Left renal pelvis (tissue), 4 donors: ENCODE measurements at places on chromosomes 3 and 15.

GRCh38 chr15:85314633-85315032 is 65.8 kb upstream of the AKAP13 start:
- no peak for DNase-seq

GRCh38 chr3:9110316-9110715 is 139.1 kb downstream of the SRGAP3 start:
- no peak for DNase-seq

GRCh38 chr3:8836096-8836495 is 66.7 kb upstream of the OXTR start:
- DNase-seq: no peak

DNA sequence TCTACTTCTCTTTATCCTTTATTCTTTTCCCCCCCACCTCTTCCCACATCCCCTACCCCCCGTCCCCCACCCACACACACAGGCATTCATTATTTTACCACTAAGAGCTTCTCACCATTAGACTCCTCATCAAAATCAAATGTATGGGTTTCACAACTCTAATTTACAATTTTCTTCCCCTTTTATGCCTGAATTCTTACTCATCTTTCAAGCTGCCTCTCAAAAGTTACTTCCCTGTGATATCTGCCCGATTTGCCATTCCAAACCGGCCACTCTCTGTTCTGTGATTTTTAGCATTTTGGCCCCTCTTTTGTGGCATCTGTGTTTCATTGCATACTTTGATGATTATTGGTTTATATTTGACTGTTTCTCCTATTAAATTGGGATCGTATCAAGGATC is 42.2 kb downstream of the SLC9A9 start:
- DNase-seq: no peak

DNA sequence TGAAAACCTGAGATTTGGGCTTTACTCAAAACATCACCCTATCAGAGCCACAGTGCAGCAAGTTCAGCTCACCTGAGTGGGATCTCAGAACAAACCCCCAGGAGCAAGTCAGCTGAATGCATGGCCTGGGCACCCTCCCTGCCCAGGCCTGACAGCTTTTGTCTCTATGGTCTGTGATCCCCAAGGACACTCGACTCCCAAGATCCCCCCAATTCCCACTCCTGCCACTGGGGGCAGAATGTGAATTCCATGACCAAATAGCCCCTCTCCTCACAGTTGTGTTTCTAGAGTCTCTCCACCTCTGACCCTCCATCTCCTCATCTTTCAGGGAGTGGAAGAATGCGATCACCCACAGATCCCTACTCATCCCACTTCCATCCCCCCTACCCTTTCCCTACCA is 58.9 kb downstream of the ZNF445 start:
- no peak for DNase-seq

DNA sequence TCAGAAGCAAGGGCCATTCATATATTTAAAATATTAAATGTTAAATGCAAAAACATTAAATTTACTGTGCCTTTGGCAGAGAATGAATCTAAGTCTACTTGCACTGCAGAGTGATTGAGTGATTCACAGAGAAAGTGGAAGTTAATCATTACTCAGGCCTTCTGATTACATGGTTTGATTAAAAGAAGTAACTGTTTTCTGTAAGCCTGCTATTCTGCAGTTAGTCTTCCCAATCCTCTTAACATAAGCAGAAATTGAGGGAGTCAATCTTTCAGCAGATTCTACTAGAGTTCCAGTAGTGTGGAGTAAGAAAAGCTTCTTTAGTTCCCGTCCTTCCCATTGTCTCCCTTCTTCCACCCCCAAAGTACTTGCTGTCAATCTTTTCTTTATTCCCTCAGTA is 1.5 kb downstream of the NLGN1 start:
- no peak for DNase-seq

- no peak for DNase-seq
Observed at GRCh38 chr3:188348435-188349244, 194.7 kb downstream of the LPP start.

- DNase-seq: no peak
Observed at GRCh38 chr3:111695636-111696117, 100.5 kb upstream of the ZBED2 start.

DNA sequence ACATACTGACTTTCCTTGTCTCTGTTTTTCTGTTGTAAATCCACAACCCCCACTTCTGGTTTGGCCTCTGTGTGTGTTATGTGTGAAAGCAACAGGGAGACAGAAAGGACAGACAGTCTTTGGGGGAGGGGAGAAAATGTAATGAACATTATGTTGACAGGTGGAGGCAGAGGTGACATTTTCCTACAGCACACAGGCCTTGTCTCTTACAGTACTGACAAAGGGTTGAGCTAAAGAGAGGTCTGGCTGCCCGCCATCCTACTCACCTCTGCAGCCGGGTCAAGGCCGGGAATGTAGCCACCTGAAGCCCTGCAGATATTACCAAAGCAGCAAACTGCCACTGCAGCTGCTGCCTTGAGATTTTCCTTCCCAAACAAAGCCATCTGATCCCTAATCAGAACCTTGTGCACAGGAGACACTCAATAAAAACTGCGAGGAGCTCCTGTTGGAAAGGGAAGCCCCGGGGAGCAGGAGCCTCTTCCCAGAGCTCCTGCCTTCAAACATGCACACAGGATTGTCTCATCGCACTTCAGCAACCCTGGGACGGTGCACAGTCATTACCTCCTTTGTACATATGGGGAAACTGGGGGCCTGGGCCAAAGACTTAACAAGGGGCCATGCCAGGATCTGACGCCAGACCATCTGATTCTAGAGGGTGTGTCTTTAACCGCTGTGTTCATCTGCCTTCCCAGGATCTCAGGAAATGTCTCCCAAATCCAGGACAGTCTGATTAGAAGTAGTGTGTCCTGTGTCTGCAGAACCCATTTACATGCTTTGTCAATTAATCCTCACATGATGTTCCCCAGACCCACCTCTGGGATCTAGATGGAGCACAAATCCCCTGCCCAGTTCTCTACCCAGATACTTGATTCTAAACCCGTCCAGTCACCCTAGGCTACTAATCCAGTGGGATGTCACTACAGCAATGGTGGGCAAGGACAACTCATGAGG is 14.2 kb downstream of the MYO5C start:
- no peak for DNase-seq

- DNase-seq: no peak
Observed at GRCh38 chr3:52793702-52794611, 639 bp upstream of the ITIH3 start.

DNA sequence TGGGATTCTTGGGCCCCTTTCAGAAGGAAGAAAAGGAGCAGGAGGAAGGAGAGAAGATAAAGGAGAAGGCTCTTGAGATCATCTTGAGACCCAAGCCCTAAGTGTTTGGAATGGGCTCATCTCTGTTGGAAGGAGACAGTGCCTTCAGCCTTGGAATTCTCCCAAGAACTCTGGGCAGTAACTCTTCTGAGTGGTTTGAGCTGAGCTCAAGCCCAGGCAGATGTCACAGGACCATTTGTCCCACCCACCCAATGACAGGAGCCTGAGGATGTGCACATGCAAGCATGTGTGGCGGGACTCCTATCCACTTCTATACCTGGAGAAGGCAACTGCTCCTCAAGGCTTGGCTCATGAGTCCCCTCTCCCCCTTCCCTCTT is 14.6 kb upstream of the TMEM40 start:
- DNase-seq: no peak

- DNase-seq: no peak
Observed at GRCh38 chr3:179972881-179973423, 63.8 kb downstream of the PEX5L start.

GRCh38 chr3:139427283-139428060 is 38.0 kb upstream of the COPB2 start:
- peak; percentile 68 for DNase-seq

DNA sequence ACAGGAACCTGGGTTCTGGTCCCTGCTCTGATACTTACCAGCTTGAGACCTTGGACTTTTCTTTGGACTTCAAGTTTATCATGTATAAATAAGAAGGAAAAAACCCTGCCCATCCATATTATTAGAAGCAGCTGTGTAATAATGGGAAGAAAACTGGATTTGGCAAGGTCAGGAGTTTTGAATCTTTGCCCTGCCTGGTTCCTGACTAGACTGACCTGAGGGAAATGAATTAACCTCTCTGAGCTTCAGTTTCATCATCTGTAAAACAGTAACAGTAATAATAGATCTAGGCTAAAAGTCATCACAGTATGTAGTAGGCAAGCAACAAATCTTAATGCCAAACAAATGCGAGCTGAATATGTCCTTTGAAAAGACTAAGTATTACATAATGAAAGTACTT is 68.8 kb downstream of the FSIP1 start:
- no peak for DNase-seq

- DNase-seq: no peak
Observed at GRCh38 chr3:56131974-56132590, 336.2 kb downstream of the ERC2 start.

DNA sequence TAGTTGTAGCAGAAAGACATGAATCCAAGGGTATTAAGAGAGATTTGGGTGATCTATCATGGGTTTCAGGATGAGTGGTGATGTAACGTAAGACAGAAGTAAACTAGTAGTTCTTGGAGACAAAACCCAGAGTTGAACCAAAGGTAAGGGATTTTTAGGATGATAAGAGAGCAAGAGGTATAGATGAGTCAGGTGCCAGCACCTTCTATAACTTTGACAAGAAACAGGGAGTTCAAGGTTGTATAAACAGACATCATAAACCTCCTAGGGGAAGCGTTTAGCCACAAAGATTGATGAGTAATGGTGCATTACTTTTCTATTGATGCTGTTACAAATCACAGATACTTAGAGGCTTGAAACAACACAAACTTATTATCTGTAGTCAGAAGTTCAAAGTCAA is 447.3 kb upstream of the ARHGEF26 start:
- DNase-seq: no peak

DNA sequence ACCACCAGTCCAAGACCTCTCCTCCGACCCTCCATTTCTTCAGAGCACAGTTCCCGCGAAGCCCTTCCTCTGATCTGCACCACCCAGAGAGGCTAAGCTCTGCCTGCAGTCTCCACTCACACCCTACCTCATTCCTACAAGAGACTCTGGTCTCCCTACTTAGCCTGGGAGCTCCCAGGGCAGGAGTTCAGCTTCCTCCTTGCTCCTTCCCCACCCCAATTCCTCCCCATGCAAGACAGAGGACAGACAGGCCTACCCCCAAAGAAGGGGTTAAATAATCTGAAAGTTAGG is 12.6 kb upstream of the VIPR1 start:
- DNase-seq: no peak

- no peak for DNase-seq
Observed at GRCh38 chr15:61794881-61795280, 265.4 kb downstream of the VPS13C start.

GRCh38 chr3:160980740-160981139 is 124.4 kb downstream of the B3GALNT1 start:
- no peak for DNase-seq

DNA sequence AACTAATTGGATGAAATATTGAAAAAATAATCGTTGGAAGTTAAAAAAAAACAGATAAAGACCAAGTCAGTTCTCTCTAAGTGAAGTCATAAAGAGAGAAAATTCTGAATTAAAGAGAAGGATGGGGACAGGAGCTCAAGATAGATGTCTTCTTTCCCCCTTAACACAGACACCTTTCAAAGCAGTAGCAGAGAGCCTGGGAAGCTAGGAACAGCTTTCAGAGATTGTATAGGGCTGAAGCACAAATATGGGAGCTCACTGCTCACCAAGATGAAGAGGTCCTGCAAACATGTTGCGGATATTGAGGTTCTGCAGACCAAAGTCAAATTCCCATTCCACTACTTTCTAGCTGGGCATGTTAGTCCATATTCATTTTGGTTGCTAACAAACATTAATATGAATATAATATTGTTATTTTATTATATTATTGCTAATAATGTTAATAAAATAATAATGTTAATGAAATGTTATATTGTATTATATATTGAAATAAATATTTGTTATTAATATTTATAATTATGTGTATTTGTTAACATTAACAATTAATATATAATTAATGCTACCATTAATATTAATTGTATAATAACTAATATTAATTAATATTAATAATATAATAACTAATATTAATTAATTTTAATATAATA is 319.1 kb downstream of the OXSM start:
- DNase-seq: no peak

GRCh38 chr15:91491101-91491950 is 362.2 kb upstream of the SLCO3A1 start:
- no peak for DNase-seq

- DNase-seq: no peak
Observed at GRCh38 chr3:171122861-171123260, 96.3 kb upstream of the SLC2A2 start.

GRCh38 chr3:110414855-110415254 is 656.8 kb upstream of the NECTIN3 start:
- no peak for DNase-seq

- no peak for DNase-seq
Observed at GRCh38 chr15:66169023-66169422, 84.5 kb downstream of the MEGF11 start.

- no peak for DNase-seq
Observed at GRCh38 chr3:194970066-194970465, 284.4 kb downstream of the FAM43A start.

GRCh38 chr3:102619361-102619760 is 184.5 kb downstream of the ZPLD1 start:
- no peak for DNase-seq

DNA sequence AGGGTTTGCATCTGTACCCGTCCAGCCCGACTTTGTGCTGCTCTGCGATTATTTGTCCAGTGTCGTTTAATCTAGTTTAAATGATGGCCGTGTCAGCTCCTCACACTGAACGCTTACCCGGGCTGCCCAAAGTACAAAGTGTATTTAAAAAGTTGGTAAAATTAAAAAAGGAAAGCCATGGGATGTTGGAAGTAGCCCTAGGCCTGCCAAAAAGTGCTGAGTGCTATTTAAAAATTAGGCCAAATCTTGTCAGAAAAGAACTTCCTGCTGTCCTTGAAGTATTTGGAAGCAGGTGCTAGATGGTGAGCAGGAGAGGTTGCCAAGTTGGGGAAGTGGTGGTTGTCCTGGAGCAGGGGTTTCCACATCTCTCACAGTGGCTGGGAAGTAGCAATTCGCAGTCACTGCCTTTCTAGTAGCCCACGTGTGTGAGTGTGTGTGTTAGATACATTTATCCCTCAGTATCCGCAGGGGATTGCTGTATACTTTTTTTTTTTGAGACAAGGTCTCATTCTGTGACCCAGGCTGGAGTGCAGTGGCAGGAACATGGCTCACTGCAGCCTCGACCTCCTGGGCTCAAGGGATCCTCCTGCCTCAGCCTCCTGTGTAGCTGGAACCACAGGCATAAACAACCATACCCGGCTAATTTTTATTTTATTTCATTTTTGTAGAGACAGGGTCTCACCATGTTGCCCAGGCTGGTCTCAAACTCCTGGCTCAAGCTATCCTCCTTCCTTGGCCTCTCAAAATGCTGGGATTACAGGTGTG is 664 bp downstream of the PPCDC start:
- no peak for DNase-seq

GRCh38 chr15:41881086-41881485 is 12.8 kb downstream of the SPTBN5 start:
- DNase-seq: no peak

DNA sequence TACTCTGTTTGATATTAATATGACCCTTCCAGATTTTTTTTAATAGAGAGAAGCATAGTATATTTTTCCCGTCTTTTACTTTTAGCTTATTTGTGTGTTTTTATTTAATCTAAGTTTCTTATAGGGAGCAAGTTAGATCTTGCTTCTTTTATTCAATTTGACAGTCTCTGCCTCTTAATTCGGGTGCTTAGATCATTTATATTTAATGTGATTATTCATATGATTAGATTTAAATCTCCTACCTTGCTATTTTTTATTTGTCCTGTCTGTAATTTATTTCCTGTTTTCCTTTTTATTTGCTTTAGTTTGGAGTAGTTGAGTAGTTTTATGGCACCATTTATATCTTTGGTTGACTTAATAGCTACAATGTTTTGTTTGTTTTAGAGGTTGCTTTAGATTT is 66.1 kb downstream of the GJD2 start:
- no peak for DNase-seq

- DNase-seq: no peak
Observed at GRCh38 chr3:30676424-30677346, 70.3 kb downstream of the TGFBR2 start.
